ENCODE measurements at places on chromosomes 2 and 18.

- no peak for DNase-seq
Observed at GRCh38 chr2:159179696-159180095, 106.8 kb downstream of the WDSUB1 start.

DNA sequence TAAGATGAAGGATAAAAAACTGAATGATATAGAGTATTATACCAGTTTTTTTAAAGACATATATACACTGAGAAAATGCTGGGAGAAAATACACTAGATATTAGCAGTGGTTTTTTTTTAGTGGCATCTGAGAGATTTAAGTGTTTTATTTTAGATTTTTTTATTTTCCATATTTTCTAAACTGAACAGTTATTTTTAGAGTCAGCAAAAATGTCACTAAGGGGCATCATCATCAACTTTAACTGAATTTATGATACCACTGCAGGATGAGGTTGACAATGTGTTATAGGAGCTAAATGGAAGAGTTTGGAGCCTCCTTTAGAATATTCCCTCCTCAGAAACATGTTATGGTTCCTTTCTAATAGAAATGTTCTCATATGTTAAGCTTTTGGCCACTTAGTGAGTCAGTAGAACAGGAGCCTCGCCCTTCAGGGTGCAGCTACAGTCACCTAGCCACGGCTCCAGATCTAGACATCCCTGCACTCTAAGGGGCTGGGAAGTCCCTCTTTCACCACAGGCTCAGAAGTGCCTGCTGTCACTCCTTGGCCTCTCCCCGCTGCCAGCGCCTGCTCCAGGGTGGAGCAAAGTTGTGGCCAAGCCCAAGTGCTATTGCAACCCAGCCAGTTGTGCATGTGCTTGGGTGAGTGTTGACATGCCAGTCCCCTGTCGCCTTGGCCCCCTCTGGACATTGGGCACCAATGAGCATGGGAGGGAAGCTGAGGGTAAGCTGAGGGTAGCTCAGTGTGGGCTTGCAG, 210.7 kb upstream of the RASGRP3 start:
- no peak for DNase-seq

GRCh38 chr2:140597836-140598235, 1533.0 kb downstream of the LRP1B start:
- peak; percentile 51 for DNase-seq

DNA sequence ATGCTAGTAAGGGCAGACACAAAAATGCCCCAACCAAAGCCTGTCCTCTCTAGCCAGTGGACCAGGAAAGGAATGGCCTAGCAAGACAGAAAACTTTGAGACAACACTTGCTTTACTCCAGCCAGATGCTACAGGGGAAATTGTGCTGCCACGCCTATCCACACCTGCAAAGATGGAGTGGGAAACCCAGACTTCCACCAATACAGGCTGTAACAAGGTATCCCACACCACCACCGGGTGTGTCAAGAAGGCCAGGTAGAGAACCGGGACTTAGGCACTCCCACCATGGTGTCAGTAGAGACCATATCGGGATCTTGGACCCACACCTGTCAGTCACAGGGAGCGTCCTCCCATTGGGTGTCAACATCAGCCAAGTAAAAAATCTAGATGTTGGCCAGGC, 16.2 kb upstream of the ESPNL start:
- DNase-seq = no peak

DNA sequence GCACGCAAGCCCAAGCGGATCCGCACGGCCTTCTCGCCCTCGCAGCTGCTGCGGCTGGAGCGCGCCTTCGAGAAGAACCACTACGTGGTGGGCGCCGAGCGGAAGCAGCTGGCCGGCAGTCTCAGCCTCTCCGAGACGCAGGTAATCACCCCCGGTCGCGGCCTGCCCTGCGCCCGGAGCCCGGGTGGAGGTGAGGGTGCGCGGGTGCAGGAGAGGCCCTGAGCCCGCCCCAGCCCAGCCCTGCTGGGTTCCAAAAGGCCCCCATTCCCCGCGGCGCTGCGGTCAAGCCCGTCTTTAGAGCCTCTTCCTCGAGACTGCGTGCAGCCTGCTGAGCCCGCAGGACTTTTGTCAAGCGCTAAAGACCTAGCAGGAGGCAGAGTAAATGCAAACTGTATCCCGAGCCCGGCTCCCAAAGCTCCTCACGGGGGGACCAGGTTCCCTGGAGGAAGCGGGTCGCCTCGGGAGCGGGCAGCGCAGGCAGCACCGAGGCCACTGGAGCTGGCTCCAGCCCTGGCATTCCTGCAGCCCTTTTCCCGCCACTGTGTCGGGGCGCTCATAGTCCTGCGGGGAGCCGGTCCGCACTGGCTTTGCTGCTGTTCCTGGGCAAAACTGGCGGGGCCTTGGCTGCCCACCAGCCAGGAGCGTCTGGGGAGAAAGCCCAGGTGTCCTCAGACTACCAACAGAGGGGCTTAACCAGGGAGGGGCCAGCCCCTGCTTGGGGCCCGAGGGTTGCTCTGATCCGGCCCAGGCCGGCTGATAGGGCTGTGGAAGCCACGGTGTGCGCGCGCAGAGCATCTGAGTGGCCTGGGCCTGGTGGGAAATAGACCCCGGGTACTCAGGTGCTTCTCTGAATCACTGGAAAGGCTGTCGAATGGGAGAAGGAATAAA, 7.3 kb downstream of the EMX1 start:
- peak; percentile 81 for DNase-seq

- DNase-seq = no peak
Observed at GRCh38 chr2:166451468-166451867, 42.6 kb downstream of the SCN7A start.

- no peak for DNase-seq
Observed at GRCh38 chr2:11546072-11546471, 12.2 kb downstream of the GREB1 start.

- peak; percentile 33 for DNase-seq
Observed at GRCh38 chr2:56008661-56009431, 85.3 kb upstream of the EFEMP1 start.

DNA sequence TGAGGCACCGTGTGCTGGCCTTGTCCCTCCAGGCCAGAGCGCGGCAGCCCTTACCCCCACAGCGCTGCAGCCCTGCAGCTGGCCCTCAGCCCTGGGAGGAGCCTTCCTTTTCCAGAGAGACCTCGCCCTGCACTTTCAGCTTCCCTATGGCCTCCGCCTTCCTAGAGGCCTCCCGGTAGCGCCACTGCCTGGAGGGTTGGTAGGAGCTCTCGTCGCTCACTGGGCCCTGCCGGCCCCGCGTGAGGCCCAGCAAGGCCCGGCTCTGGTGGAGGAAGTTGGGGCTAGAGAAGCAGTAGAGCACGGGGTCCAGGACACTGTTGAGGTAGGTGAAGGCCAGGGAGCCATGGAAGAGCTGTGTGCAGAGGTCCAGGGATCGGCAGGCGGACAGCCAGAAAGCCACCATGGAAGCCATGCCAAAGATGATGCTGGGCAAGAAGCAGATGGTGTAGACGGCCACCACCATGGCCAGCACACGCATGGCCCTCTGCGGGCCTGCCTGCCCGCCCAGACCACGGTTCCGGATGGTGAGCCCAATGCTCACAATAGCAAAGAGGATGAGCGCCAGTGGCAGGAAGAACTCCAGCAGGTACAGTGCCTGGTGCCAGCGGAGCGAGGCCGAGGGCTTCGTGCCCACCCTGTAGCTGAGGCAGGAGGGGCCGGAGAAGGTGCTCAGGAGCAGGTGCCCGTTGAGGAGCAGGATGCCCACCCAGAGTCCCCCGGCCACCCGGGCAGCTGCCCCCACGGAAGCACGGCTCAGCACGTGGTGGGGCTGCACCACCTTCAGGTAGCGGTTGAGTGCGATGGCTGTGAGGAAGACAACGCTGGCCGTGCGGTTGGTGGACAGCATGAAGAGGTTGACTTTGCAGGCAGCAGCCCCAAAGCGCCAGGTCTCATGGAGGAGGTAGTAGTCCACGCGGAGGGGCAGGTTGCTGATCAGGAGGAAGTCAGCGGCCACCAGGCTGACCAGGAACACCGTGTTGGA, 821 bp downstream of the OXER1 start:
- no peak for DNase-seq

DNA sequence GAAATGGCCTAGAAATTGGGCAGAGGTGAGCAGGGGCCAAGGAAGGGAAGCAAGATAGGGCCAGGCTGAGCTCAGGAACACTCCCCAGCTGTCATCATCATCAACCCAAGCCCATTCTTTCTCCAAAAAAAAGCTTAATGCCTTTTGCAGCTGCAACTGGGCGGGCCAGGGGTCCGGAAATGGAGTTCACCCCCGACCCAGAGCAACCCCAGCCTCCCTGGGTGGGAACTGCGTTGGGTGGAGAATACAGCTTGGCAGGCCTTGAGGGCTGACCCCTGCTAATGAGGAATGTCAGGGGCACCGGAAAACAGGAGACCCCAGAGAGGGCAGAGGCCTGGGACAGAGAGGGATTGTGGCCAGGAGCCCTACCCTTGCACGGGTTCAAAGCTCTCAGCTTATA, 64.8 kb downstream of the TNS1 start:
- no peak for DNase-seq

GRCh38 chr18:8454136-8454535, 155.1 kb upstream of the RAB12 start:
- no peak for DNase-seq

DNA sequence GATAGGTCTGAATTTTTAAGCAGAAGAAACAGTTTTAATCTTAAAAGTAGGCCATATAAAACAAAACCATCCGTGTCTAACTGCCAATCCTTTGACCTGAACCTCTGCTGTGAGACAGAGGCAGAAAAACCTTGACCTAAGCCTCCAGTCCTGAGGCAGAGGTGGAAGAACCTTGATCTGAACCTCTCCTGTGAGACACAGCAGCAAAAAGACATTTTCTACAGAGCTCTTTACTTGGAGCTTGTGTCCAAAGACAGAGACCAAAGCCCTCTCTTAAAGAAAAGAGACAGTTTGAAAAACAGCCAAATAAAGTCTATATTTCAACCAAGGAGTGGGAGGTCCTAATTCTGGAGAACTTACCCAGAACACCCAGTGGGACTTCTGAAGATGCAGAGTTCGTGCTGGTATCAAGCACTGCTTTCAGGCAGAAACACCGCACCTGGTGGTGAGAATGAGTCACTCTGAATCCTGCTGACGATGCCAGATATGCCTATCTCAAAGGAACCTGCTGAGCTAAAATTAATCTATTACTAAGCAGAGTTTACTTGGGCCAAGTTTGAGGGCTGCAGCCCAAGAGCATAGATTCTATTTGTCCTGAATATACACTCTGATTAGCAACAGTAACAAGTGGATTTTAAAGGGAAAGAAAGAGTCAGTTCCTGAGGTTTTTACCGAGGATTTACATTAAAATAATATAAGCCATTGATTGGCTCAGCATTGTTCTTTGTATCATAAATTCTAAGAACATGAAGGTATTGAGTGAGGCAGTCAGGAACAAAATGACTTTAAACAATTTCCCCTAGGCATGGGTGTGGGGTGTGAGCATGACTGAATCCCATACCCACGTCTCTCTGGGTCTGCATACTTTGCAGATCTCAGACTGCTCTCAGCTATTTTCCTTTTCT, 806.4 kb downstream of the TRIB2 start:
- DNase-seq = no peak

DNA sequence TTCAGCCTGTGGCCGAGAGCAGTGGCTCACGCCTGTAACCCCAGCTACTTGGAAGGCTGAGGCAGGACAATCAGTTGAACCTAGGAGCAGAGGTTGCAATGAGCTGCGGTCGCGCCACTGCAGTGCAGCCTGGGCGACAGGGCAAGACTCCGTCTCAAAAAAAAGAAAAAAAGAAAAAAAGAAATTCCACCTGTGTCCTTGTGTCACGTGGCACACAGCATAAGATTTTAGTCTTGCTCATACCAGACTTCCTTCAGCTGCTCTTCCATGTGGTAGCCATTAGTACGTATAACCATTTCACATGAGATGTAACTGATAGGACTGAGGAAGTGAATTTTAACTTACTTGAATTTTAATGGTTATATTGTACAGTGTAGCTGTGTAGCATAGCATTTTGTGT, 4.0 kb downstream of the NOP58 start:
- no peak for DNase-seq

DNA sequence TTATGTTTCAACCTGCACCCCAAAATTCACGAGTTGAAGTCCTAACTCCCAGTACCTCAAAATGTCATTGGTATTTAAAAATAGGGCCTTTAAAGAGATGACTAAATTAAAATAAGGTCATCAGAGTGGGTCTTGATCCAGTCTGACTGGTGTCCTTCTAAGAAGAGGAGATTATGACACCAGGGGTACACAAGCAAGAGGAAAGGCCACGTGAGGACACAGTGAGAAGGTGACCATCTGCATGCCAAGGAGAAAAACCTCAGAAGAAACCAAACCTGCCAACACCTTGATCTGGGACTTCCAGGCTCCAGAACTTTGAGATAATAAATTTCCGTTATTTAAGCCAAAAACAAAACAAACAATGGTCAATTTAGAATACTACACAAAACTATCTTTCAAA, 22.6 kb downstream of the ROCK2 start:
- no peak for DNase-seq

- DNase-seq = no peak
Observed at GRCh38 chr18:9710037-9710436, 1.9 kb downstream of the RAB31 start.

DNA sequence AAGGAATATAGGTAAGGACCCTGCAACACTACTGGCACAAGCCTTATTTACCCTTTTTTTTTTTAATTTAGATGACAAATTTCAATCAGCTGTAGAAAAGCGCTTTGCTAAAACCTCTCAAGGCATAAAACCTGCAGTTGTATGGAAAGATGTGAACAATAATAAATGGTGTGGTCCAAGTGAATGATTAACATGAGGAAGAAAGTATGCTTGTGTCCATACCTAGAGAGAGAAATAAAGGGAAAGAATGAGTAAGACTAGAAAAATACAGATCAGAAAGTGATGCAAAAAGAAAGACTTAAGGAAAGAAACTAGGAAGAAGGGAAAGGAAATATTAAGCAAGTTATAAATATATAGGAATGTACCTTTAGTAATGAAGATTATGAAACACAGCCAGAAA, 119.2 kb upstream of the SCN7A start:
- no peak for DNase-seq

Data from H1 (cell line).